CD4-positive, alpha-beta T cell treated with Interleukin-15 for 4 hours (primary cell): ENCODE measurements at places on chromosomes 16 and 17.

- DNase-seq, result no peak
Measured at GRCh38 chr16:67736858-67737257, 17.7 kb upstream of the GFOD2 start.

- DNase-seq, result no peak
Measured at GRCh38 chr17:38469875-38470274, 41.6 kb downstream of the ARHGAP23 start.

DNA sequence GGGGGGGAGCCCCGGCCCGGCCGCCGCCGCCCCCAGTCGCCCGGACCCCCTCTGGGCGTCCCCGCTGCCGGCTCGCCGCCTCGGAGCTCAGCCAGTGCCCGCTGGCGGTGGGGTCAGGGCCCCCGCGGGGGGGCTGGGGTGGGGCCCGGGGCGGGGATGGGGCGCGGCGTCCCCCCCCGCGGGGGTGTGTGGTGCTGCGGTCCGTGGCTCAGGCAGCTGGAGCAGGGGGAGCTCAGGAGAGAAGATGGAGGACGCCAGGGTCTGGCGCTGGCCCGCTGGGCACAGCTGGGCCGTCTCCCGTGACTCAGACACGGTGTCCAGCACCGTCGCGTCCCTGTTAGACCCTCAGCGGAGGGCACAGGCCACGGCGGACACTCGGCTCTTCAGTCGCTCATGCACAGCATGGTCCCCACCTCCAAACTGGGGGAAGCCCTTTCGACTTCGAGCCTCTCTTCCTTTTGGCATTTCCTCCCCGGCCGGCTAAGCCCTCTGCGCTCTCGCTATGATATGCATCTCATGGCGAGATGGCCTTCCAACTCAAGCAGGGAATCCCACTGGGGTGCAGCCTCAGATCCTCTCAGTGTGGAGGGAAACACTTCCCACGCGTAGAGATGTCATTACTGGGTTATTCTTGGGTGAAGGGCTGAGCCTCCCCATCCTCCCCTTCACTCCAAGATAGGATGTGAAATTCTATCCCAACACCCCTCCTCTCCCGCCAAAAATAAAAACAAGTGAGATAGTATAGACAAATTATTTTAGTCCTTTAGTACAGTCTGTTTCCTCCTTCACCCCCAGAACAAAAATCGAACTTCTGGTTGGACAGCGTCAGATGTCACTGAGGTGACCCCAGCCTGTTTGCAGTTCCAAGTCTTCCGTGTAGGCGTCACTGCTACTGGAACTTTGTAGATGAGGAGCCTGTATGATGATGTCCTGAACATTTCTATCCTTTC lies 522 bp upstream of the VEZF1 start:
- peak; percentile 62 for DNase-seq

- DNase-seq, result peak; percentile 25
Measured at GRCh38 chr16:88466175-88466862, 13.2 kb downstream of the ZFPM1 start.

- DNase-seq, result no peak
Measured at GRCh38 chr17:31672161-31672819, 186.8 kb downstream of the COPRS start.

DNA sequence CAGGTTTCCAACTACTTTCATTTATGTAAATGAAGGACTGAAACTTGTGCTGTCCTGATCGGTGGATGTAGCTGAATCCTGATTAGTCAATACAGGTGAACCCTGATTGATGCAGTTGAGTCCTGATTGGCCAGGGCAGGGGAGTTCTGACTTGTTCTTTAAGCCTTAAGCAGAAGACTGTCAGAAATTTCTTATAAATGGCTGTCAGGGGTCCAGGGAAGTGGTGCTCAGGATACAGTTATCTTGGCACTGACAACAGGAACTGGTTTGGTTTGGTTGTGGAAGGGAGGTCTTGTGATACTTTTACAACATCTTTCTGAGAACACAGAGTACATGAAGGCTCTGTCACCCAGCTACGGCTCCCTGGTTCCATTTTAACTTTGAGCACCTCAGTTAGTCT lies 132.1 kb downstream of the KCNJ12 start:
- no peak for DNase-seq

DNA sequence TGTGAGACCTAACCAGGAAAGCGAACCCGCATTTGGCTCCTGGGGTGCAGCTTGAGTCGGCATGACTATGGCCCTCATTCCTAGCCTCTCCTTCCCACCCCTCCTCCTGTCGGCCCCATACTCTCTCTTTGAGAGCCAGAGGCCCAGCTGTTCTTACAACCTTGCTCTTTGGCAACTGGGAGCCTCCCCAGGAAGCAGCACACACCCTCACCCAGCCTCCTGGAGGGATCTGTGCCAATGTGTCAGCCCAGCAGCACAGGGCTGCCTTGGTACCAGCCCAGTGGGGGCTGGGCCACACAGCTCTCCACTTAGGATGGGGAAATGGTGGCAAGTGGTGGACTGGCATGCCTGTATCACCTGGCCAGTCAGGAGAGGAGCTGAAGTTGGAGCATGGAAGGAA lies 70.3 kb upstream of the LGALS9 start:
- DNase-seq, result no peak
